Activated CD4-positive, alpha-beta T cell treated with anti-CD3 and anti-CD28 coated beads for 1 hour (primary cell): ENCODE measurements at places on chromosomes 3 and 15.

- no peak for DNase-seq
These were observed 193.9 kb downstream of the ZNF621 start for GRCh38 chr3:40718681-40719080.

DNA sequence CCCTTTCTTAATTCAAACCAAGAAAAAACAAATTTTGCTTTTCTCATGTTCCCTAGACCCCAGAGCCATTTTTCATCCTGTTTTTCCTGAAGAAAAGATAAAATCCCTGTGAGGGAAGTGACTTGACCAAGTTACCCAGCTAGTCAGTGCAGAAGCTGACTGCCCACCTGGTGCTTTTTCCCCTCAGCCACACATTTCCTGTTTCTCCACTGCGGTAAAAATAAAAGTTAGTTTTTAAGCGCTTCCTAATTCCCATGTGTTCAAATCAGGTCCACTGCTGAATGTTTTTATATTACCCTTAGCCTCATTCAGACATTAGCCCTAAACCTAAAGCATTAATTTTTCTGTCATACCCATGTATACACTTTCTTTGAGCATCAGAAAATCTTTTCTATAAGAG lies 26.1 kb downstream of the PPP2R3A start:
- no peak for DNase-seq

- no peak for DNase-seq
These were observed 53.8 kb downstream of the CMTM6 start for GRCh38 chr3:32448686-32449474.

DNA sequence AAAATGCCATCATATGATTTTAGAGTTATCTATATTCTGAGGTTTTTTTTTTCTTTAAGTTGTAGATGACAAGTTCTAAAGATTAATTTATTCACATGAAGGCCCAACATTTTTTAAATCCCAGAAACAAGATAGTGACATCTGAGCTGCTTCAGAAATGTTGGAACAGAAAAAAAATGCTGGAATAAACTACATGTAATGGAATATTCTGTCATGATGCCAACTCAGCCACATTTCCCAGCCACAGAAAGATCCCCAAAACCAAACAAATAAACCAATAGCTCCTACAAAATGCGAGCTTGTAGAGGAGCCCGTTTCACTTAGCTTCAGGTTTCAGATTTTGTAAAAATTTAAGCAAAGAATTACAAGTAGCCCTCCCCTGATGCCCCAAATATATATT lies 111.0 kb upstream of the MYO5C start:
- no peak for DNase-seq

GRCh38 chr3:71315431-71315830 lies 268.1 kb downstream of the FOXP1 start:
- no peak for DNase-seq

DNA sequence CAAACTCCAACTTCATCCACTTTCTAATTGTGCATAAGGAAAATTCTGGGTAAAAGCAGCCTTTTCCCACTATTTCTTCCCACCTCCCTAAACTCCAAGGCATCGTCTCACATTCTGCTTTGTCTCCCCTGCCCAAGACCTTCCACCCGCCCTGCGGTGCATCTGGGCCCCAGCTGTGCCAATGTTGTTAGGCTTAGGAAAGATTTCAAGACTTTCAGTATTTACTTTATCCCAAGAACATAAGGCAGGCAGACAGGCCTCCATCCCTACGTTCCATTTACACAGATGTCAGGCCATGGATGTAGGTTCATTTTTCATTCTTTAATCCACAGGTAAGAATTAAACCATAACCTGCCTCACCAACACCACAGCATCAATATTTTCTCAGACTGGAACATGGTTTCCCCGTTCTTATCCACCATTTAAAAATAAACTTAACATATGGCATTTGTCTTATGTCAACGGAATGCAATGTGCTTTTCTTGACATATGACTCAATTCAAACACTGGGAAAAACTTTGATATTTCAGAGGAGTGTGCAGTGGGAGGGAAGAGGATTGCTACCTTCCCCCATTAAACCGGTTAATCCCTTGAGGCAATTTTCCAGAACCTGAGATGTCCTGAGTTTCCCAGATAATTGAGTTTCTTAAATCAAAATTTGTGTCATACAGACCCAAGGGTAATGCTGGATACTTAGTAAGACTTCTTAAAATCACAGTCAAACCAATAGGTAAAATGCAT lies 238.0 kb upstream of the LRIG1 start:
- no peak for DNase-seq

- no peak for DNase-seq
These were observed 34.0 kb upstream of the SH3GL3 start for GRCh38 chr15:83413054-83413719.

- DNase-seq: no peak
These were observed 868 bp downstream of the SATB1 start for GRCh38 chr3:18424213-18424728.

DNA sequence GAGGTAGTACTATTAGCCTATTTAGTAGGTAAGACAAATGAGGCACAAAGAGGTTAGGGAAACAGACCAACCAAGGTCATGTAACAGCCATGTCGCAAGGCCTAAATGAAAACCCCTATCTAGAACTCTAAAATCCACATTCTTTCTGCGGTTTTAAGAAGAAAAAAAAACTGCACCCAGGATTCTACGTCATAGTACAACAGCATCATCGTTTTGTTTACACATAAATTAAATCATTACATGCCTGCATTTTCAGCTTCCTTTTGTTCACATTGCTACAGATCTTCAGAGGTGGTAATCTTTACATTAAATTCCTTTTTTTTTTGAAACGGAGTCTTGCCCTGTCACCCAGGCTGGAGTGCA lies 548 bp upstream of the PSMD6 start:
- DNase-seq: no peak

GRCh38 chr3:123941121-123941520 lies 19.9 kb downstream of the CCDC14 start:
- no peak for DNase-seq

GRCh38 chr3:179933080-179933479 lies 103.7 kb downstream of the PEX5L start:
- DNase-seq: no peak

DNA sequence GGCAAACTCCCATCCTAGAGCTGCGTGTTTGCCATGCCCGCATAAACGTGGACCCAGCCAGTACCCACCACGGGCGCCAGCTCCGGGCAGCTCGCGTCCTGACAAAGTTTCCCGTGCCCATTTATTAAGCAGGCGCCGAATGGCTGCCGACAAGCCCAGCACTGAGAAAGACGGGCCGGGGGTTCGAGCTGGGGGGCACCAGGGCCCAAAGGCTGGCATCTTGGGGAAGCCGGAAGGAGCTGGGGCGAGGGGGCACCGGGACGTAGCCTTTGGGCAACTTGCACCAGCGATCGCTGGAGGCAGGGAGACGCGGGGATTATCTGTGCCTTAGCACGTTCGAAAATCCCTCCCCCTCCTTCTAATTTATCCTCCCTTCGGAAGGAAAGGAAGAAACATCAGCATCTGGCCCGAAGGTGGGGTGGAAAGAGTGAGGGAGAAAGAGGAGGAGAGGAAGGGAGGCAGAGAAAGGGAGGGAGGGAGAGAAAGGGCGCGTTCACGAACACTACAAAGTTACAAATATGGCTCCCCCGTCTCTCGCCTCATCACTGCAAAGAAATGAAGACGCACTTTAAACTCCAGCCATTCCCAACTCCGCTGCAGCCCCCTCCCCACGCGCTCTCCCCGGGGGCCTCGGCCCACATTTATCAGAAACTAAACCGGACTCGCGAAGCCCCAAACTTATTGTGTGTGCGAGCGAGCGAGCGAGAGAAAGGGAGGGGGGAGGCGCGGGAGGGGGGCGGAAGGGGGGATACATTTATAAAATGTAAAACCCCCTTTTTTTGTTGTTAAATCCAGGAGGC lies 1.0 kb downstream of the ANP32A start:
- no peak for DNase-seq

- DNase-seq: no peak
These were observed 148.8 kb upstream of the SLC6A11 start for GRCh38 chr3:10667269-10667668.

- no peak for DNase-seq
These were observed 78.7 kb downstream of the SLC9A9 start for GRCh38 chr3:143769616-143770015.

DNA sequence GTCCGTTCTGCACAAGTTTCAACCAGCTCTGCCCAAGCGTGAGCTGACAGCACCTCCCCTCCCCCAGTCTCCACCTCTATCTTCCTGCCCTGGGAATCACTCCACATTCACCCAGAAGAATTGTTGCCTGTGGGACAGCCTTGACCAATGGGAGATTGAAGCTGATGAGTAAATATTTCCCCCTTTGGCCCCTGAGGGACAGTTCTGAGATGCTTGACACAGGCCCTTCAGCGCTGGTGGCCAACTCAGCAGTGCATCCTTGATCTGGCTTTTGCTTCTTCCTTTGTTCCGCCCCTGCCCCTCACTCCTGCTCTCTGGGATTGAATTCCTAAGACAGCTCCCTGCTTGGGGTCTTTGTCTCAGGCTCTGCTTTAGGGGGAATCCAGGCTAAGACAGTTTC lies 13.1 kb upstream of the SKIC8 start:
- DNase-seq: no peak
